ENCODE measurements at places on chromosomes 7 and 10.

- DNase-seq = no peak
Observed at GRCh38 chr7:6092953-6093354, 61.8 kb downstream of the ANKRD61 start.

GRCh38 chr10:52368725-52369124 lies 54.6 kb downstream of the DKK1 start:
- DNase-seq = no peak

DNA sequence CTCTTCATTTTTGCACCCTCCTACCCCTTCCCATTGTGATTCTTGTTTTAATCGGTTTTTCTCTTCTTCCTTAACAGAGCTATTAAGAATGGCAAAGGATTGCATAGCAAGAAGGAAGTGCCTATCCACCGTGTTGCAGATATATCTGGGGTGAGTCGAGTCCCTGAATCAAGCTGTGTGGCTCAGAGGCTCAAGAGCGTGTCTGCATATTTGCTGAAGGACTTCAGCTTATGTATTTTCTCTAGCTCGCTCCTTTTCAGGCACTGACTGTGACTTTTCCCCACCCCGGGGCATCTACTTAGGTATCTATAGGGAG lies 126.6 kb downstream of the LRRC4 start:
- no peak for DNase-seq

DNA sequence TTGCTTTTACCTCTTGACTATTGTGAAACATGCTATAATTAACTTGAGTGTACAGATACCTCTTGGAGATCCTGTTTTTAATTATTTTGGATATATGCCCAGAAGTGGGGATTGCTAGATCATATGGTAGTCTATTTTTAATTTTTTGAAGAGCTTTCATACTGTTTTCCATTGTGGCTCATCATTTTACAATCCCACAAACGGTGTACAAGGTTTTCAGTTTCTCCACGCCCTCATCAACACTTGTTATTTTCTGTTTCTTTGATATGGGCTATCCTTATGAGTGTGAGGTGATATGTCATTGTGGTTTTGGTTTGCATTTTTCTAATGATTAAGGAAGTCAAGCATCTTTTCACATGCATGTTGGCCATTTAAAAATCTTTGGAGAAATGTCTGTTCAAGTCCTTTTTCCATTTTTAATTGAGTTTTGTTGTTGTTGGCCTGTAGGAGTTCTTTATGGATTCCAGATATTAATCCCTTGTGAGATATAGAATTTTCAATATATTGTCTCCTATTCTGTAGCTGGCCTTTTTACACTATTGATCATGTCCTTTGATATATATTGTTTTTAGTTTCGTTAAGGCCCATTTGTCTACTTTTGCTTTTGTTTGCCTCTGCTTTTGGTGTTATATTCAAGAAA lies 7.5 kb downstream of the AGK start:
- DNase-seq = peak; percentile 17

DNA sequence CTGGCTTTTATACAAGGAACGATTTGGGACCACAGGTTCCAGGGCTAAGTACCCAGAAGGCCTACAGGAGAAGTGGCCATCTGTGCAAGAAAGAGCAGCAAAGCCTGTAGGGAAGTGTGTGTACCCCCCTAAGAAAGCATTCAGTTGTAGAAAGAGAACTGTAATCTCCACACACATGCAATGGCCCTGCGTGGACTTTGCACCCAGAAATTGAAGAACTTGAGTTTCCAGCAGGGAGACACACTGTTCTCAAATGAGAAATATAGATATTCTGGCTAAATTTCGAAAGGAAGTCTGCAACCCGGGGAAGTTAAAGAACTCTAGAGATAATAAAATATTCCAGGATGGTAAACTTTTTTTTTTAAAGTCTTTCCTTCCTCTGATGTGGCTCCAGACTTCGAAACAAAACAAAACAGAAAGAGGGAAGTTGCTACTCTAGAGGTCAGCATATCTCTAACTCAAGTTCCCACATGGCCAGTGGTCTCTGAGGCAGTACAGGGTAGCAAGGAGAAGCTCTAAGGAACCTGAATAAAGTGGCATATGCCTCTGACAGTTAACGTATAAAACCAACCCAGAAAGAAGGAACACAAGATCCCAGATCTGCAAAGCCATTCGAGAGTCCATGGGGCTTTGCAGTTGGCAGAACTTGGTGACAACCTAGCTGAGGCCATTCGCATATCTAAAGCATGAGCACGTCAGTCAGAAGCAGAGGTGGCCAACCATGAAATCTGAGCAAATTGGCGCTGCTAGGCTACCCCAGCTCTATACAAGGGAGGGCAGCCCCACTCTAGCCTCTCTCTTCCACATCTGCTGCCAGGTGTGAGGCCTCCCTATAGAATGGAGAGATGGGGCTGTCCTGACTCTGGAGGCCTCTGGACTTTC lies 56.6 kb downstream of the ELMO1 start:
- no peak for DNase-seq
